ENCODE measurements at places on chromosomes 5 and 9. TPM values are rescaled to one million over a fixed set of nuclear protein-coding genes. Genes with fewer than 3 reads are reported as not detected.

The PDZD2 gene
- total RNA-seq, result 10.3 TPM

The ACOT12 gene
- not detected for total RNA-seq

The SOHLH1 gene
- total RNA-seq, result not detected

The TBC1D13 gene
- total RNA-seq, result 24.3 TPM

The FOXD4L4 gene
- not detected for total RNA-seq

The OR1Q1 gene
- not detected for total RNA-seq

The SLC36A2 gene
- not detected for total RNA-seq

The ST8SIA4 gene
- 0.59 TPM for total RNA-seq

The TIMD4 gene
- not detected for total RNA-seq

The FOXB2 gene
- total RNA-seq, result not detected

The CDC25C gene
- 1.6 TPM for total RNA-seq

The SOX30 gene
- 0.14 TPM for total RNA-seq

The ACSL6 gene
- not detected for total RNA-seq

The CENPH gene
- 4.9 TPM for total RNA-seq

The PSD2 gene
- 0.25 TPM for total RNA-seq

The DAB2 gene
- total RNA-seq, result 84.5 TPM

The CDH18 gene
- total RNA-seq, result not detected

The RXFP3 gene
- not detected for total RNA-seq

The SYK gene
- total RNA-seq, result 0.41 TPM

The ENTPD8 gene
- 0.11 TPM for total RNA-seq

Data from astrocyte (in vitro differentiated cells and primary cell).